ENCODE measurements at places on chromosomes 2 and 18.

- no peak for DNase-seq
Measured at GRCh38 chr18:35514283-35514682, 16.5 kb upstream of the INO80C start.

DNA sequence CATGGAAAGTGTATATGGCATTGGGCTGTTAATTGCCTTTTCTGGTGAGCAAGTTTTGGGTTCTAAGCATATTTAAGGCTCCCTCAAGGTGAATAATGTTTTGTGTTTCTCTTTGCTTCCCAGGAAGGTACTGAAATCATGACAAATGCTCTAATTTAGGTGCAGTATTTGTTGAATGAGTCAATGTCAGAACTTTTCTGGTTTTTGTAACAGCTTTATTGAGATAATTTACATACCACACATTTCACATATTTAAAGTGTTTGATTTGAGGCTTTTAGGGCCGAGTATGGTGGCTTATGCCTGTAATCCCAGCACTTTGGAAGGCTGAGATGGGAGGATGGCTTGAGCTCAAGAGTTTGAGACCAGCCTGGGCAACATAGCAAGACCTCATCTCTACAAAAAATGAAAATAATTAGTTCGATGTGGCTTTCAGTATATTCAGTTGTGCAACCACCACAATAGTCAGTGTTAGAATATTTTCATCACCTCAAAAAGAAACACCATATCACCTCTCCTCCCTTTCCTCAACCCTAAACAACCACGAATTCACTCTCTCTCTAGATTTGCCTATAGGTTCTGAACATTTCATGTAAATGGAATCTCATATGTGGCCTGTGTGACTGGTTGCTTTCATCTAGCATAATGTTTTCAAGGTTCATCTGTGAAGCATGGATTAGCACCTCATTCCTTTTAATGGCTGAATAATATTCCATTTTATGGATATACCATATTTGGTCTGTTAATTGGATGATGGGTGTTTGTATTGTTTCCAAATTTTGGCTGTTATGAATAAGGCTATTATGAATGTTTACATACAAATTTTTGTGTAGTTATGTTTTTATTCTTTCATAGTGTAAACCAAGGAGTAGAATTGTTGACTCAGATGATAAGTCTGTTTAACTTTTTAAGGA, 54.9 kb downstream of the MGAT5 start:
- DNase-seq: no peak

DNA sequence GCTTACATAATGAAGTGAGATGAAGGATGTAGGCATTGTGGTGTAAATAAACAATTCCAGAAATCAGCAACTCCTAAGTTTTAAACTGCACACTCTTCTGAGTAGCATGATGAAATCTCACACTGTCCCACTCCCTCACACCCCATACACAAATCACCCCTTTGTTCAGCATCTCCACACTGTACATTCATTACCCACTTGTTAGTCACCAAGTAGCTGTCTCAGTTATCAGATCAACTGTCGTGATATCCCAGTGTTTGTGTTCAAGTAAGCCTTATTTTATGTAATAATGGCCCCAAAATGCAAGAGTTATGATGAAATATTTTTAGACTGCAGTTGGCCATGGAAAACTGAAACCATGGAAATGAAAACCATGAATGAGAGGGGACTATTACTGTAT, 135.7 kb downstream of the GRB14 start:
- no peak for DNase-seq

DNA sequence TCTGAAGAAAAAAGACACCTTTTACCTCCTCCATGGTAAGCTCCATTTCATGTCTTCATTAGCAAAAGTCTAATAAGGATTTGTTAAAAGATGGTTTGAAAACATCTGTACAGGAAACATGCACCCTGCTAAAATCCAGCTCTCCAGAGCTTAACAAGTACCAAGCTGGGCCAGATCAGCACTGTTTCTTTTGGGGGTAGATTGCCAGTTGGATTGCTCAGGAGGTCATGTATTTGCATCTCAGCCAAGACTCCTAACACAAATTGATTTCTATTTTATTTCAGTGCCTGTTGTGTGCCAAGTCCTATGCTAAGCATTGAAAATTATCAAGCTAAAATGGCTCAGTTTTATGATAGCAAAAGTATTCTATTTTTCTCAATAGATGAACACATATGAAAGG, 3.4 kb upstream of the TMEM182 start:
- no peak for DNase-seq

DNA sequence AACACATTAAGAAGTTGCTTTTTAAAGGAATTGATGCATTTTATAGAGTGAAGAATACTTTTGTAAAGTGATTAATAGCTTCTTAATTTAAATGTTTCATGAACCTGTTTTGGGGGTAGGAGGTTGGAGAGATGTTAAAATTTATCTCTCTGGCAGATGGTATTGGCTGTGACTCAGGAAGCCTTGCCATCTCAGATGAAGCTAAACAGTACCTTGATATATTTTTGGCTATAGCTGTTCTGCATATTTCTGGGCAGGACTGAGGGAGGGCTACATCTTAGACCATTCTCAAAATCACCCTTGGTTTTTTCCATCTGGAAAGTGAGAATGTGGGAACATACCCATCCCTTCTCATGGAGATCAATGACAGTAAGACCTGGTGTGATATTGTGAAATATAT, 13.4 kb downstream of the CAPN14 start:
- no peak for DNase-seq

GRCh38 chr2:60885683-60886082, 4.3 kb downstream of the REL start:
- DNase-seq: no peak

DNA sequence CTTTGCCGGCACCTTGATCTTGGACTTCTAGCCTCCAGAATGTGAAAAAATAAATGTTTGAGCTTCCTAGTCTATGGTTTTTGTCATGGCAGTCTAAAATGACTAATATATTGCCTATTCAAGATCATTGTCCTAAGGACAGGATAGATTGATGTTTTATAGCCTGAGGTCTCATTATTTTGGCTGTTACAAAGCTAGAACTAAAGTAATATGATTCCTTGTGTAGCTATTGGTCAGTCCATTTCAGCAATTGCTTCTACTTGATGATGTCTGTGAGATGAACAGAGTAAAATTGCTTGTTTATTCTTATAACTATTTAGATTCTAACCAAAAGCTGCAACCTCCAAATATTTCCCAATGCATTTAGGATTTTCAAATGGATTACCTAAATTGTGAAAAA, 145.0 kb downstream of the HRH4 start:
- no peak for DNase-seq

DNA sequence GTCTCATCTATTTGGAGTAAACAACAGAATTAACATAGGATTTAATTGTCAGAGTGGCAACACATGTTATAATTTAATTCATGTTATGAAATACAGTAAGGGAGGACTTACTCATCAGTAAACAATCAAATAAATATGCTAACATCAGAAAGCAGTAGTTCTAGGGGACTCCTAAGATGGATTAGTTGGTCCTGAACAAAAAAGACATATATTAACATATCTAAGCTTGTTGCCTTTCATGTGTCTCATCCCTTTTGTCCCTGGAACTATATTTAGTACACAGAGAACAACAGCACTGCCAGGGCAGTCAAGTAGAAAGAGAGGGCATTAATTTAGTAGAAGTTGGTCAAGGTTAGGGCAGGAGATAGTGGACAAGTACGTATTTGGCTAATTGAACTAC, 117.8 kb upstream of the FZD5 start:
- no peak for DNase-seq

DNA sequence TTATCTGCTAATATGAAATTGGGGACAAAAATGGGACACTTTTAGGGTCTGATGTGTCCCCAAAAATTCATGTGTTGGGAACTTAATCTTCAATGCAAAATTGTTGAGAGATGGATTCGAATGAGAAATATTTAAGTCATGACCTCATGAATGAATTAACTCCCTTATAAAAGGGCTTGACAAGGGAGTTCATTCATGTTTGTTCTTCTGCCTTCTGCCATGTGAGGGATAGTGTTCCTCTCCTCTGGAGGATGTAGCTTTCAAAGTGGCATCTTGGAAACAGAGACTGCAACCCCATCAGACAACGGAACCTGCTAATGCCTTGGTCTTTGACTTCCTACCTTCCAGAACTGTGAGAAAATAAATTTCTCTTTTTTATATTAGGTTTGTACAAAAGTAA, 89.2 kb upstream of the LINC00305 start:
- no peak for DNase-seq

GRCh38 chr18:13370995-13371625, 152.6 kb downstream of the LDLRAD4 start:
- no peak for DNase-seq

- no peak for DNase-seq
Measured at GRCh38 chr2:184530239-184530638, 68.1 kb upstream of the ZNF804A start.

DNA sequence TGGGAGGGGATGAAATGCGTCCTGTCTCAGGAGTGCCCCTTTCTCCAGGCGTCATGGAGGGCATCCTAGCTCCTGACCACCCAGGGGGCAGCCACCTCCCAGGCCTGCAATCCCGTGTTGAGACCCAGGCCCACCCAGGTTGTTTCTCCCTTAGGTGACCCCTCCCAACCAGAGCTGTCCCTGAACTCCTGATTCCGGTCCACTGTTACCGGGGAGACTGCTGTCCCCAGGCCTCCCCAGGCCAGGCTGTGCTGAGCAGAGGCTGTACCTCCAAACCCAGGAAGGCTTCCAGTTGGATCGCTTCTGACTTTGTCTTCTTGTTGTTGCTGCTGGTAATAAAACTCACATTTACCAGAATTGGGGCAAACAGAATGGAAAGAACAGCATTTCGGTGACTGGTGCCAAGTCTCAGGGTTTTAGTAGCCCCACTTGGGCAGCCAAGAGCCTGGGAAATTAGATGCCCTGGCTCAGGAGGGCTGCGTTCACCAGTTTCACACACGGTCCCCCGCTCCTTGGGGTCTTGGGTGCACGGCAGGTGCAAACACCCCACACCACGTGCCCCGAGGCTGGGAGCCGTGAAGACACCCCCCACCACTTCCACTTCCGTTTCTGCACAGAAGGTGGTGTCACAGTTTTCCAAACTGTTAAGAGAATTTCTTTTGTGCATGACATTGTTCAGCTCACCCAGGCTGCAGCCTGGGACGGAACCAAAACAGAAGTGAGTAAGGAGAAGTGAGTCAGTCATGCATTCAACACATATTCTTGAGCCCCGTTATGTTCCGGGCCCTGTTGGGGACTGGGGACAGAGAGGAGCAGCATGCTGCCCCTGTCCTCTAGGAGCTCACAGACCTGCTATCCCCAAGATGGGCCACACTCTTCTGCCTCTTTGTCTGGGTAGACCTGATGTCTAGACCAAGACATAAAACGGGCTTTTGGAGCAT, 29.4 kb downstream of the ITM2C start:
- DNase-seq: no peak

- DNase-seq: no peak
Measured at GRCh38 chr2:106972782-106973181, 86.8 kb upstream of the ST6GAL2 start.

- no peak for DNase-seq
Measured at GRCh38 chr2:7012141-7012764, 95.0 kb downstream of the RNF144A start.

DNA sequence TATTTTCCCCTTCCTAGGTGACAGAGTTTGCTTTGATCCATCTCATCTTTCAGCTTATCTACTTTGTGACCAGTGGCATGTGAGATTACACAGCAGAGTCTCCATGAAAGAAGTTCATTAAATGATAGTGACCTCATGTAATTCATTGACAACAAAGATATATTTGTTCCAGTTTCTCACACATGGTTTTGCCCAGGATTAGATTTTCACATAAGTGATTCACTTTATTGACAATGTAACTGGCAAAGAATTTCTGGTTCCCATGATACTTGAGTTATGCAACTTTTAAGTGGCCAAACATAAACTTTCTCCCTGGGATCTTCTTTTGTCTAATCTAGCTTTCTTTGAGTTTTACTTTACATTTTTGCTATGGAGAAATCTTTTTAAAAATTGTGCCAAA, 50.0 kb downstream of the MC4R start:
- DNase-seq: no peak

- no peak for DNase-seq
Measured at GRCh38 chr2:196173505-196173904, 2.1 kb upstream of the STK17B start.

DNA sequence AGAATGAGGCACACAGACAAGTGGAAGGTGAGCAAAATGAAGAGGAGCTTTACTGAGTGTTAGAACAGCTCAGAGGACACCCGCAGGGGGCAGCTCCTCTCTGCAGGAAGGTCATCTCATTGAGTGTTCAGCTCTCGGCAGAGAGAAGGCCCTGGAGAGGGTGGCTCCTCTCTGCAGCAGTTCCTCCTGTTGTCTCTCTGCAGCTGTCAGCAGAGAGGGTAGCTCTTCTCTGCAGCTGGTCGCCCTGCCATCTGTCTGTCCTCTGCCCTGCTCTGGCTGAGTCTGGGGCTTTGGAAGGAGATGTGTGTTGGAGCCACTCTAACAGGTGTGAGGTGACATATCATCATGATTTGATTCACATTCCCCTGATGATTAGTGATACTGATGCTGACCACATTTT, 6.8 kb upstream of the SNTG2 start:
- DNase-seq: no peak

DNA sequence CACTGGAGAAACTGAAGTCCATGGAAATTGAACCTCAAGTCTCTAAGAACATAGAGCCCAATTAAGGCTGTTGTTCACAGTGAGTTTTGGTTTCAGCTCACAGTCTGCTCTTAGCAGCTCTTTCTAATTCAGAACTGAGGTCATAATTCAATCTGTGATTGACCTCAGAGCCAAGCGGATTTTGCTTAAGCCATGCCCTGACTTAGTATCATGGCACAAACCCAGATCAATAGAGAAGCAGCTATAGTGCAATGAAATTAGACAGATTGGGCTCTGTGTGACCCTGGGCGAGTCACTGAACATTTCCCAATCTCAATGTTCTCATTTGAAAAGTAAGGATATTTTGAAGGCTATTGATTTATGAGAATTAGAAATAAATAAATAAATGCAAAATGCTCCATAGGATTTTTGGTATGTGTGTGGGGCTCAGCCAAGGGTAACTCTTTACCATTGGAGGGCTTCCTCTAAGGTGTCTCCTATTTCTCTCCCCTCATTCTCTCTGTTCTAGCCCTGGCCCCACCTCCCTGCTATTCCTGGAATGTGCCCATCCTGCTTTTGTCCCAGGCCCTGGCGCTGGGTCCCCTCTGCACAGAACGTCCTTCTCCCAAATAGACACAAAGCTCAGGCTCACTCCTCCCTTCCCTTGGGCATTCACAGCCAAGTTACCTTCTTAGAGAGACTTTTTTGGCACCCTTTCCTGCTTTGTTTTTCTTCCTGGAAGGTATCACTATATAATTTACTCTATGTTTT, 239.6 kb downstream of the LPIN1 start:
- DNase-seq: no peak

DNA sequence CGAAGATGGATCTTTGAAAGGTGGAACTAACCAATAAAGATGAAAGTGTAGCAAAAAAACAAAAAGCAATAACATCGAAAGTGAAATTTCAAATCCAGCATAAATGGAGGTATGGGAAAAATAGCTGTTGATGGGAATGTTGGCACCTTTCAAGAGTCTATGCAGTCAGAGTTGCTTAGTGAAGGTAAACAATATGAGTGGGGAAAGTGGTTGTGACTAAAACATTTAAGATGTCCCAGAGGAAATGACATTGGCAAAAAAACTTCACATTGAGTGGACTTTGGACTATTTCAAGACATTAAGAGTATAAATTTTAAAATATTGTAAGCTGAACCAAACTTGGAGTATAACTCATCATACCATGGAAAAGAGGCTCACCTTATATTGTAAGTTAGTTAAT, 17.7 kb downstream of the ETAA1 start:
- no peak for DNase-seq

Measured in cerebellar nuclear complex (tissue), 1 donor.